ENCODE measurements at places on chromosomes 7 and 10.

DNA sequence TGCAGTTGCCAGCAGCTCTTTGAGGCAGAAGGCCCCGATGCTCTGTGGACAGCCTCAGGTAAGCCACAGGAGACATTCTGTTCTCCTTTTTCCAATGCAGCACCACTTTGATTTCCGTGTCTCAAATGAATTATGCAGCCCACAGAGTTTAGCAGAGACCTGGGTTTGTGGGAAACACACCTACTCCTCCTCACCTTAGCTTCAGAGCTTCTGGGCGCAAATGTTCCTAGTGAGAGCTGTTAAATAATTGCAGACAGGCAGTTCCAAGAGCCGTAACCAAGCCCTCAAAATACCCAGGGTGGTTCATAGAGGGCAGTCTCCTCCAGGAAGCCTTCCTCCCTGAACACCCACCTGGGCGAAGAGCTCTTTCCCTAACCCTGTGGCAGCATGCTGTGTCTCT is 69.2 kb upstream of the AGK start:
- no peak for ATAC-seq

DNA sequence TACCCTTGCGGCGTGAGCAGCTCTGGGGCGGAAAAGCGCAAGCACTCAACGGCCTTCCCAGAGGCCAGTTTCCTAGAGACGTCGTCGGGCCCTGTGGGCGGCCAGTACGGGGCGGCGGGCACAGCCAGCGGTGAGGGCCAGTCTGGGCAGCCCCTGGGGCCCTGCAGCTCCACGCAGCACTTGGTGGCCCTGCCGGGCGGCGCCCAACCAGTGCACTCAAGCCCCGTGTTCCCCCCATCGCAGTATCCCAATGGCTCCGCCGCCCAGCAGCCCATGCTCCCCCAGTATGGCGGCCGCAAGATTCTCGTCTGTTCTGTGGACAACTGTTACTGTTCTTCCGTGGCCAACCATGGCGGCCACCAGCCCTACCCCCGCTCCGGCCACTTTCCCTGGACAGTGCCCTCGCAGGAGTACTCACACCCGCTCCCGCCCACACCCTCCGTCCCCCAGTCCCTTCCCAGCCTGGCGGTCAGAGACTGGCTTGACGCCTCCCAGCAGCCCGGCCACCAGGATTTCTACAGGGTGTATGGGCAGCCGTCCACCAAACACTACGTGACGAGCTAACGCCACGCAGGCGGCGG is 12.6 kb downstream of the TRIM8 start:
- no peak for ATAC-seq

DNA sequence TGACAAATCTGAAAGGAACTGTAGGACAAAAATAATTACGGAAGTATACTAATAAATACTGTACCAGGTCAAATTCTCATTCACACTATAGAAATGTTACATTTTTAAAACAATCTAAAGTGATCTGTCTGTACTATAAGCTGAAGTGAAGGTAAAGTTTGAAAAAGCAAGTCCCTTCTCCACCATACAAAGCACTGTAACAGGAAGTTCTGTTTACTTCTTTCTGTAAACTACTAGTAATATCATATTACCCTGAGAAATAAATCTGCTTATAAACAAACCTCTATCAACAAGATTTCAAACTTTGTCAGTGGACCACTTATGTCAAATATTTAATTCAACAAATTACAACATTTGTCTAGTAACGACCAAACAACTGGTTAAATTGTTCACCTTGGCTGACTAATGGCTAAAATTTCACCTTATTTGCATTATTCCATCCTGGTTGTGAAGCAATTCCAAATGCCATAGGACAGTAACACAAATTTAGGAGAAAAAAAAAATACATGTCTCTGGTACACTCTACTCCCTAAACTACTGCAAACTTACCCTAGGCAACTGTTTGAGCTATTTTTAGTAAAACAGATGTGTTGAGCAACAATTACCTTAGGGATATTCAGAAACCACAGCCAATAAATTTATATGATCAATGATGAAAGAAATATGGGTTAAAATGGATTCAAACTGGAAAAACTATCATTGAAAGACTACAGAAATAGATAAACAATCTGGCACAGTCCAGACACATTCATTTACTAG is 126.0 kb downstream of the NRBF2 start:
- ATAC-seq: no peak

DNA sequence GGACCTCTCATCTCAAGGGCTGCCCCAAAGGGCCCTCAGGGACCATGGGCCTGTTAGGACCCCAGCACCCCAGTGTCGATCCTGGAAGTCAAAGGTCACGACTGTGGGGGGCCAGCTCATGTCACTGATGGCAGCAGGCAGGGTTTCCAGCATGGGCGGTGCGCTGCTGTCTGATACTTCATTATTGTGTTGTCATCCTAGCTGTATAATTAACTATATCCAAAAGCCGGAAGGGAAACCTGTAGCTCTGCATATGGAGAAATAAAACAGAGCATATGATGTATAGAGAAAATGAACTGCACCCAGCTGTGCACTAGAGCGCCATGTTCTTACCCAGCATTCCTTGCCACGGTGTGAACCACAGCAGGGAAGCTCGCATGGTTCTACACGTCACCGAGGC is 196.3 kb downstream of the EBF3 start:
- no peak for ATAC-seq

DNA sequence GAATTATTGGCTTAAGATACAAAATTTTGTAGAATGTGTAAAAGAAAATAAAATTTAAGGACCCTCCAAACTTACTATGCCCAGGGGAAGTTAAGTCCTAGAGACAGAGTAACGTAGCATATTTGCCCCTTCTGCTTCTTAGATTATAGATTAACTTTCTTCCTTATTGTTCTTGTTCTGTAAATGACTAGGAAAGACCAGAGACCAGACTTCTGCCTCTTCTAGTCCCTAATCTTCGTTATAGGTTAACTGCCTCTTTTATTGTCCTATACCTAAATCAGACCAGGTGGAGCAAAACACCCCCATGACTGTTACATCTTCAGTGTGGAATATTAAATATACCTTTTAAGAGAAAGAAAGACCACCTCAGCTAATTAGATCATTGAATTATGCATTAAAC is 160.5 kb downstream of the PHTF2 start:
- no peak for ATAC-seq

DNA sequence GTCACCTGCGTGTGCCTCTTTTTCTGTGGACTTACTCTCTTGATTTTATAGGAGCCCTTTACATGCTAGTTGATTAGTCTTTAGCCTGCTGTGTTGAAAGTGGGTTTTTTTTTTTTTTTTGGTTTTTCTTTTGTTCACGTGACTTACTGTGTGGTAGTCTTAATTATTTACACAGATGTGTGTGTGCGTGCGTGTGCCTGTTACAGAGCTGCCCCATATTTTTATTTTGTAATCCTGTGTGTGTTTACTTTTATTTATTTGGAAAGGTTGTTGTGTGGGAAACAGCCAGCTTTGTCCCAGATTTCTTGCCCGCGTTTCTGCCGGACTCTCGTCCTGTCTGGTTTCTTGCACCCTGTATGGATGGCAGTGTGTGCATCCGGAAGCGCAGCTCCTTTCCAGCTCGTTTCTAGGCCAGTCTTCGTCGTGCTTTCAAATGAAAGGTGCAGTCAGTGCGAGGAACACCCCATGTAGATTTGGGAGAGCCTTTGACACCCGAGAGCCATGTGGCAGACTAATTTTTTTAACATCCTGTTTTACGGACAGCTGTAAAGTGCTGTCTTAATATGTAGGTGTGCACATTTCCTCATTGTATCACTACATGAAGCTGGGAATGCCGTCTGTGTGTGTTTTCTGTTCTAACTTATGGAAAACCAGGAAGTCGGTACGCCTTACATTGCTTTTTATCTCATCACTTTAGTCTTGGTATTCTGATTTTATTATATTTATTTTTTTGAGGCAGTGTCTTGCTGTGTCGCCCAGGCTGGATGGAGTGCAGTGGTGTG is 55.6 kb downstream of the DNAJB6 start:
- no peak for ATAC-seq

DNA sequence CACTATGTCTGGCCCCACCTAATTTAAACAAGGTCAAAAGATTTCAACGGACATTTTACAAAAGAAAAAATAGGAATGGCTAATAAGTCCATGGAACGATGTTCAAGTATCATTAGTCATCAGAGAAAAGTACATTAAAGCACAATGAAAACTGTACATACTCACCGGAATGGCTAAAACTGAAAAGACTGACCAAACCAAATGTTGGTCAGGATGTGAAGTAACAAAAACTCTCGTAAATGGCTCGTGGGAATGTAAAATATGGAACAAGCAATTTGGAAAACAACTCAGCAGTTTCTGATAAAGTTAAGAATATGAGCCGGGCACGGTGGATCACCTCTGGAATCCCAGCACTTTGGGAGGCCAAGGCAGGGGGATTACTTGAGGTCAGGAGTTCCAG is 65.7 kb upstream of the PARD3 start:
- no peak for ATAC-seq

Measured in stimulated activated memory B cell treated with anti-CD40 and anti-IgM and Interleukin-4, amounts not matched to agents 10 μg/mL and 1 μg/mL and 100 μg/mL, for 72 hours (primary cell).